ENCODE measurements at places on chromosomes 7 and 10.

- DNase-seq = no peak
These were observed 6.8 kb upstream of the SPOCK2 start for GRCh38 chr10:72095195-72095594.

DNA sequence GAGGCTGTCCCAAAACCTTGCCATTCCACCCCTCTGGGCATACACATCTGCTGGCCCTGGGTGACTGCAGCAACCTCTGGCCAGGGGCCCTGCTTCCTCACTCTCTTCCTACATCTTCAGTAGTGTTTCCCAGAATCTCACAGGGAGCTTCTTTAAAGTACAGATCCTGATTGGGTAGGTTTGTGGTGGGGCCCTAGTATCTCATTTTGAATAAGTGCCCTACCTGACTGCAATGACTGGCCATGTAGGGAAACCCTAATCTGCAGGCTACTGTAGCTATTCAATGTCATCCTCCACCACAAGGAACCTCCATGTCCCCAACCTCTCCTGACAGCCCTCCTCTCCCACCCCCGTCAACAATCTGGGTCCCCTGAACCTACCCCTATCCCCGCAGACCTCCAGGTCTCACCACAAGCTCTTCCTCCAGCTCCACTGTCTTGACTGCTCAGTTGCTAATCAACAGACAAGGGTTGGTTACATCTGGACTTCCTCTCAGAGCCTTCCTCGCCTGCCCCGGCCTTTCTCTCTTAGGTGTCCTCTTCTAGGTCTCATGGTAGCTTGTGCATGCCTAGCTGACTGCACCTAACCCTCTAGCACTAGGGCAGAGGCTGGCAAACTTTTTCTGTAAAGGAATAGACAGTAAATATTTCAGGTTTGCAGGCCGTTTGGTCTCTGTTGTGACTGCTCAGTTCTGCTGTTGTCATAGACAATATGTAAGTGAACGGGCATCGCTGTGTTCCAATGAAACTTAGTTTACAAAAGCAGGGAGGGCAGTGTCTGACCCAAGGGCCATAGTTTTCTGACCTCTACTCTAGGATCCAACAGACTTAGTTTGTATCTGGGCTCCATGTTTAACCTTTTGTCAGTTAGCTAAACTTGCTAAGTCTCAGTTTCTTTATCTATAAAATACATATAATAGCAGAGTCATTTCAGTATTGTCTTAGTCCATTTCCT is 121.1 kb downstream of the AOAH start:
- DNase-seq = no peak

DNA sequence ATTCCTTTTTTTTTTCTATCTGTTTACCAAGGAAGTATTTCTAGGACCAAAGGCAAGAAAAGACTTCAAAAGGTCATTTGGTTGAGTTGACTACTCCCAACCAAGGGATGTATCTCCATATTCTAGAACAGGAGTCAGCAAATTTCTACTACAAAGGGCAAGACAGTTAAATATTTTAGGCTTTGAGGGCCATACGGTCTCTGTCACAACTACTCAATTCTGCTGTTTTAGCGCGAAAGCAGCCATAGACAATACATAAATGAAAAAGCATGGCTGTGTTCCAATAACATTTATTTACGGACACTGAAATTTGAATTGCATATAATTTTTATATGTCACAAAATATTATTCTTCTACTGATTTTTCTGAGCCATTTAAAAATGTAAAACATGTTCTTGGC is 8.5 kb upstream of the ARID5B start:
- DNase-seq = no peak

- no peak for DNase-seq
These were observed 621 bp upstream of the FAM13C start for GRCh38 chr10:59362959-59363381.

GRCh38 chr7:79789584-79790345 is 336.3 kb upstream of the MAGI2 start:
- no peak for DNase-seq

- DNase-seq = no peak
These were observed 188.9 kb upstream of the KMT2E start for GRCh38 chr7:104825099-104825498.

GRCh38 chr10:100510533-100511308 is 8.9 kb downstream of the SEC31B start:
- DNase-seq = no peak

DNA sequence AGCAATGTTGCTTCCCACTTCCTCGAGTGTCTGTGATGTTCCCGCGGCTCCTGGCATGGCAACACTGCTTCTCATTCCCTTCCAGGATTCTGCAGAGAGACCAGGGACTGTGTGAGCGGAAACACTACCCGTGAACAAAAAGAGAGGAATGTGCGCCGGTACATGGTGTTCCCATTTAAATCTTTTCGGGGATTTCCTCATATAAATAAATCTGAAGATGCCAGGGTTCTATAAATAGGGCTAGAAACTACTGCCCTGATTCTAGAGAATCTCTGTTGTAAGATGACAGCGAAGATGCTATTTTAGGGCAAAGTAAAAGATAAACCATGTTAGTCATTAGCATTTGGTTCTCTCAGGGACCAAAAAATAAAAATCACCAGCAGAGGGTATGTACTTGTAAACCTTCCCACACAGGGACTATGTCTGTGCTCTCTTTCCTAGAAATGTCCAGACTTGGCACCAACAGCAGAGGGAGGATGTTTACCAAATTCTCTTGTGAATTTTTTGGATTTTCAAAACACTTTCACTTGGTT is 92.2 kb upstream of the DDC start:
- DNase-seq = no peak

DNA sequence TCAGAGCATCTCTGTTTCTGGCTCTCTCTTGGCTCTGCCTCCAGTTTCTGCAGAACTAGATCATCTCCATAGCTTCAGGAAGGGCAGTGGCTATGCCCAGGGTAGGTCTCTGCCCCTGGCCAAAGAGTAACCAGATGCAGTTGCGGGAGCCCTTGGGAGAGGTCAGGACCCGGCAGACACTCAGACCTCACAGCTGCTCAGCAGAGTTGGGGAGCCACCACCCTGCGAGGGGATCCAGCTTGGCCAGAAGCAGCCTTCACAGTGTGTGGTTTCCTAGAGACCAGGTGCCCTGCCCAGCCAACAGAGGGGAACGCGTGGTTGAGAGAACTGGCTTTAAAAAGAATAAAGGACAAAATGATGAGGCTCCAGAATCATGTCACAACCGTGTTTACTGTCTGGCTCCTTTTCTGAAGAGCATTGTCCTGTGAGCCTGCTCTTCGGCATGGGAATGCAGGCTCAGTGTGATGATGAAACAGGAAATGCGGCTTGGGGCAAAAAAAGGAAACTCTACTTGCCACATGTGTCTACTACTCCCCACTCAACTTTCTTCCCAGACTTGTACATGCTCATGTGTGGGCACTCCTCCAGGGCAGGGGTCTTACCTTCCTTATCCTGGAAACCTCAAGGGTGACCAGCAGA is 243.1 kb downstream of the INHBA start:
- DNase-seq = no peak

DNA sequence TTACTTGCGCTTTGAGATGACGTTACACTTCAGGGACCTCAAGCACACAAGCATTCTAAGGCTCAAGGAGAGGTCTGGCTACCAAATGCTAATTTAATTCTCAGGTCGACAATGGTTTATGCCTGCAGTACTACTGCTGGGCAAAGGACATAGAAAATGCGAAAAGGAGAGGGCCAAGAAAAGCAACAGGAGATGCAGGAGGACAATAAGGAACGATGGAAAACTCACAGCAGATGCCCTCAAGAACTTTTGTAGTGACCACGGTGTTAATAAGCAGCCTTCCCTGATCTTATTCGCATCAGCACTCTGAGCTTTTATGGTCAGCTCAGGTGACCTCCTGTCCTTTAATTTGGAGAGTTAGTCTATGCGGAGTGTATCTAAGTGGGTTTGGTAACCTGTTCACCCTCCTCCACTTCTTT is 146.3 kb downstream of the GPR85 start:
- DNase-seq = no peak

DNA sequence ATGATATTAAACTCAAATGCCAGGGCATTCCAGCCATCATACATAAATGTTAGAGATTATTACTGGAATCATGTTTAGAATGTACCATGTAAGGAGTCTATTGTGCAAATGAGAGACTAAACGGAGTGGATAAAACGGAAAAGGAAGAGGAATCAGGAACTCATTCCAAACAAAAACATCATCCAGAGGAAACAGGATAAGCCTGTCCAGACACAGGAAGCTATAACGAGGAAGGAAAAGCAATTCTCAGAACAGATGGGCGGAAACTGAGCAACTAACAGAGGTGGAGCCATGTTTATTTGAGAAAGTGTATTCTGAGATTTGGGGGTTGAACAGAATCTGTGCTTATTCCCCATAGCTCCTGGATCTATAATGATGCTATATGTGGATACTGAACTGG is 52.3 kb upstream of the TRIM24 start:
- DNase-seq = no peak

DNA sequence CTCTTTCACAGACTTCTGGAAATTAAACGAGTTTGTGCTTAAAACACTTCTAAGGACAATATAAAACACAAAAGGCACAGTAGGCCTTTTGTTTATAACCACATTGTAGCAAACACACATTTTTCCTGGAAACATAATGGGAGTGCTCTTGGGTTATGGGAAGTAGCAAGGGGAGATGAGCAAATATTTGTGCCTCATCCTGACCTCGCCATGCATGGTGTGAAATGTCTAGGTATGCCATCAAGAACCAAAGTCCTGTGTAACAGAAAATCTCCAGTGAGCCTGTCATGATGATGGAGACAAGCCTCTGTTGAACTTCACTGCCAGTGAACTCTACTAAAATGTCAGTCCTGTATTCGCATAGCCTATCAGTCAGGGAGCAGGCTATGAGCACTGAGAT is 1029.6 kb downstream of the LRMDA start:
- no peak for DNase-seq

DNA sequence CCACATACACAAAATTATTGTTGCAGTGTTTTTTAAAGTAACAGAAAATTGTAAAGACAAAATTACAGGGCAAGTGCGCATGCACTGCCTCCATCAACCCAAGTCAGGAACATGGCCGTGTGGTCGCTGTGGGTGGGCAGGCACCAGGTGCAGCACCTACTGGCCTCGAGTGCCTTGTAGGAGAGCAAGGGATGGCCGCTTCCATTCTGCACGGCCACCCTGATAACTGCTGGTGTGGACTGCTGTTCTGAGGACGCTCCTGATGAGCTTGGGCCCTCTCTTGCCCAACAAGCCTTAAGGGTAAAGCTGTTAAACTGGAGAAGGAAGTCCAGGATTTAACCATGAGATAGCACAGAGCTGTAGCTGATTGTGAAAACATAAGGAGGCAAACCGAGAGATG is 124.6 kb upstream of the PPP1R9A start:
- DNase-seq = no peak

GRCh38 chr7:94183891-94184290 is 179.7 kb upstream of the BET1 start:
- no peak for DNase-seq

DNA sequence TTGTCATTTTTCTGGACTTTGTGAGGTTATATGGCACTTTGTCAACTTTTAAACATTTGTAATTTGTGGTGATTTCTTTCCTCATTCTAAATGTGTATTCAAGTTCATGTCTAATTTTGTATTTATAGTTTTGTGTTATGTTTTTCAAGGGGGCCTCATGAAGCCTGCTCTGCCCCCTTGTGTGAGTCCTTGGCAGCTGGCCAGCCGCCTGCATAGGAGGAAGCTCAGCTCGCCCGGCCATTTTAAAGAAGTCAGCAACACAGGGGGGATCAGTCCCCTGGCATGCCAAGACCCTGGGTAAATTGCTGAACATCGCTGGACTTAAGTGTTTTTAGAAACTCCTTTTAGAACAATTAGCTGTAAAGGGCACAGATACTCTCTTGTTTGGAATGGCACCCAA is 123.0 kb downstream of the ANLN start:
- DNase-seq = no peak

GRCh38 chr7:125424721-125425120 is 495.1 kb upstream of the POT1 start:
- DNase-seq = no peak

- no peak for DNase-seq
These were observed 3.2 kb upstream of the HUS1 start for GRCh38 chr7:47982610-47983009.

- DNase-seq = no peak
These were observed 450.8 kb downstream of the ETV1 start for GRCh38 chr7:13538669-13539068.

- DNase-seq = no peak
These were observed 16.6 kb upstream of the WDFY4 start for GRCh38 chr10:48667960-48668590.

DNA sequence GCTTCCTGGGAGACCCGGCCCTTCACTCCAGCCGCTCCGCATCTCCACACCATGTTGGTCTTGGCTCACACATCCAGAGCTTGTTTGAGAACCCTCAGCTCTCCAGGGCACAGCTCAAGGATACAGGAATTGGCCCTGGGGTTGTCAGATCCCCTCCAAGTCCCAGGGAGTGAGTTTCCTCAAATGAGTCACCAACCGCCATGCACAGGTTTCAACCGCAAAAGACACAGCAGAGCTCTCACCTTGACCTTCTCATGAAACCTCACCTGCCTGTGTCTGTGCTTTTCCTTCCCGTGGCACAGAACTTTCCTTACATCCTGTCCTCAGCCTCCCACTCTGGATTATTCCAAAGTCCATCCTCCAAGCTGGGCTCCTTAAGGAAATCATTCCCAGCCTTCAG is 20.6 kb downstream of the AZGP1 start:
- DNase-seq = no peak

DNA sequence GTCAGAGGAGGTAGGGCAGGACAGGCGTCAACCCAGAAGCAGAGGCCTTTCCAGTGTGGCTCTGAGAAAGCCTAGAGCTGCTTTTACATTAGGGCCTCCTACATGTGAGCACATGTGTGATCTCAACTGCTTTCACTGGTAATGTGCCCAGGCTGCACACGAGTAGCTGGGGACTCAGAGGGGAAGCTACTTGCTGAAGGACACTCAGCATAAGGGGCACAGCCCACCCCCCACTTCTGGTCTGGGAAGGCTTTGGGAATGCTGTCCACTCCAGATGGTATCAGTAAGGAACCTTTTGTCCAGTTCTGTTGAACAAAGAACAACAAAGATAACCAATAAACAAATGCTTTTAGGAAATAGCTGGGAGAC is 18.9 kb downstream of the PRF1 start:
- no peak for DNase-seq

DNA sequence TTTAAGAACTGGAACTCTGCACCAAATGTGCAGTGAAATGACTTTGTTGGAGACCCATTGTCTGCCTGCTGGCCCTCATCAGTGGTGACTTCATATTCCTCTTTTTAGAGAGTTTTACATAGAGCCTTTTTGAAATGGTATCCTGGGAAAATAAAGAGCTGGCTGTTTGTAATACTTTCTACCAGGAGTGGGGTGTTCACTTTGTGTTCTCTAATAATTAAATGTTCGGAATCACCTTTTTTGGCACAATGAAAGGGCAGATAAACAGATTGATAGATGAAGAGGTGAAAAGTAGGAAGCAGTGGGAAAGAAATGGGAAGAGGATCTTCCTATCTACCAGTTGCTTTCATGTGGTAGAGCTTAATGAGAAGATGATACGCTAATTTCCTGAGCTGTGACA is 55.5 kb downstream of the PRPF18 start:
- DNase-seq = no peak

DNA sequence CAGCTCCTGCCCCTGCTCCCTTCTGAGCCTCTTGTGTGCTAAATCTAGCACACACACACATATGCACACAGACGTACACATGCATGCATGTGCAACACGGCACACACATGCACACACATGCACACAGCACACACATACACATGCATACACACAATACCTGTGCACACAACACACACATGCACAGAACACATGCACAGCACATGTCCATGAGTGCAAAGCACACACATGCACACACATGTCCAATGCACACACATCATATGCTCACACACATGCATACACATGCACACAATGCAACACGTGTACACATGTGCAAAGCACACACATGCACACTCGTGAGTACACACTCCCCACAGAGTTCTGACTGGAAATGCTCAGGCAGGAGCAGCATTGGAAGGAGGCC is 115.0 kb downstream of the WDR37 start:
- DNase-seq = no peak
